T-helper 22 cell (primary cell): ENCODE measurements at places on chromosomes 5 and 9.

- no peak for DNase-seq
These were observed 249.1 kb downstream of the GADD45G start for GRCh38 chr9:89853931-89854330.

DNA sequence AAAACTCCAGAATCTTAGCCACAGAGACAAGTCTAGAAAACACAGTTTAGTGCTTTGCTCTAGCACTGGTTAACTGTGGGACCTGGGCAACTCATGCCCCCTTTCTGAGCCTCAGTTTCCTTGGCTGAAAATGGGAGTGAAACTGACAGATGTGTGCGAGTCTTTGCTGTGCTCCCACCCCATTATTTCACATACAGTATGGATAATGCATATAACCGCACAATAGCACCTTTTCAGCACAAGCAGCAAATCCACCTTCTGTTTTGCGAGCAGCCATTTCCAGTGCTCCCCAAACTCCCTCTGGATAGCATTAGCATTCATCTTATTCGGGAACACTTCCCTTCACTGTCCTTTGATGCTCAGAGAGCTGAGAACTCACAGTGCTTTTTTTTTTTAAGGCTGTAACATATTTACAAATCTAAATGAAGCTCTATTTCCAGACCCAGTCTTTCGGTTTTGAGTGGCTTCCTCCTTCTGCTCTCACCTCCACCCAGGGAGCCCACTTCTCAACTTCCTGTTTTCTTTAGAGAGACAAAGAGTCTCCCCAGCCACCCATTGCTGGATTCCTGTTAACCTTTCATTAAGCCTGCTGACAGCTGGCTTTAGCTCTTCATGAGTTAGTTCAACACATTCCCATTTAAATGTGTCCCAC, 49.2 kb downstream of the TIMD4 start:
- no peak for DNase-seq

- no peak for DNase-seq
These were observed 45.3 kb upstream of the CDK5RAP2 start for GRCh38 chr9:120625222-120625621.

GRCh38 chr5:135891791-135892190, 3.9 kb downstream of the IL9 start:
- DNase-seq = no peak

- no peak for DNase-seq
These were observed 45.3 kb upstream of the SUSD3 start for GRCh38 chr9:93012963-93013855.

DNA sequence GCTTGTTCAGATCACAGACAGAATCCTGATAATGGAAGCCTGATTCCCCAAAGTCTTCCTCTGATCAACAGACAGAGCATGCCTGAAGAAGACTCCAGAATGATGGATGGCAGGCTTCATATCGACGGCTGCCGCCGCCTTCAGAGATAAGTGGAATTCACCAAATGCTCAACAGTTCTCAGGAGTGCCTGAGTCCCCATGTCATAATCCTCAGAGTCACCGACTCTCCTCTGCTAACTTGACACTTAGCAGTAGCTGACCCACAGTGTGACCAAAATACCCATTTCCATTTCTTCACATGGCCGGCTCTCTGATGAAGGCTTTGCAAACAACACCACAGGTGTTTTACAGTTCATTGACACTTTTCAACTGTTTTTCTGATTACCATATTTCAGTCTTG, 58.7 kb downstream of the PRDM6 start:
- DNase-seq = no peak
